Hematopoietic multipotent progenitor cell treated with erythropoietin and hydrocortisone succinate and interleukin-3 and kit ligand, for 4 days (in vitro differentiated cells): ENCODE measurements at places on chromosomes 1 and 21.
A peak's percentile ranks its signal among the peaks of the same experiment; 100 is the strongest.

DNA sequence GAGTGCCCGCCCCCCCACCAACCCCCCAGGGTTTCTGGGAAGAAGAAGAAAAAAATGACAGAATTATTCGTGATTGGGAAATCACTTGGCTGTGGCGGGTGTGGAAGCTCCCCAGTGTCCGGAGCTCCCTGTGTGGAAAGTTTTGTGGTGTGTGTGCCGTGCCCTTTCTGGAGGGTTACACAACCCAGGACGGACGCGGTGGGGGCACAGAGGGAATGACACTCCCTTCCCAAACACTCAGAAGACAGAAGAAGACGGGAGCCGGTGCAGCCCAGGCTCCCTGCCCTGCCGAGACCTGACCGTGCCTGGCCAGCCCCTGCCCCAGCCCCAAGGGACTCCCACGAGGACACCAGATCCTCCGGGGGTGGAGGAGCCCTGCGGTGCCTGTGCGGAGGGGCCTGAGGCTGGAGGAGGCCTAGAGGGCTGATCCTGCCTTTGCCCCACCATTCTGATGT is 33.0 kb upstream of the ADARB1 start:
- peak; percentile 21 for DNase-seq

GRCh38 chr1:36023098-36023769 is 60.7 kb upstream of the TEKT2 start:
- no peak for DNase-seq

DNA sequence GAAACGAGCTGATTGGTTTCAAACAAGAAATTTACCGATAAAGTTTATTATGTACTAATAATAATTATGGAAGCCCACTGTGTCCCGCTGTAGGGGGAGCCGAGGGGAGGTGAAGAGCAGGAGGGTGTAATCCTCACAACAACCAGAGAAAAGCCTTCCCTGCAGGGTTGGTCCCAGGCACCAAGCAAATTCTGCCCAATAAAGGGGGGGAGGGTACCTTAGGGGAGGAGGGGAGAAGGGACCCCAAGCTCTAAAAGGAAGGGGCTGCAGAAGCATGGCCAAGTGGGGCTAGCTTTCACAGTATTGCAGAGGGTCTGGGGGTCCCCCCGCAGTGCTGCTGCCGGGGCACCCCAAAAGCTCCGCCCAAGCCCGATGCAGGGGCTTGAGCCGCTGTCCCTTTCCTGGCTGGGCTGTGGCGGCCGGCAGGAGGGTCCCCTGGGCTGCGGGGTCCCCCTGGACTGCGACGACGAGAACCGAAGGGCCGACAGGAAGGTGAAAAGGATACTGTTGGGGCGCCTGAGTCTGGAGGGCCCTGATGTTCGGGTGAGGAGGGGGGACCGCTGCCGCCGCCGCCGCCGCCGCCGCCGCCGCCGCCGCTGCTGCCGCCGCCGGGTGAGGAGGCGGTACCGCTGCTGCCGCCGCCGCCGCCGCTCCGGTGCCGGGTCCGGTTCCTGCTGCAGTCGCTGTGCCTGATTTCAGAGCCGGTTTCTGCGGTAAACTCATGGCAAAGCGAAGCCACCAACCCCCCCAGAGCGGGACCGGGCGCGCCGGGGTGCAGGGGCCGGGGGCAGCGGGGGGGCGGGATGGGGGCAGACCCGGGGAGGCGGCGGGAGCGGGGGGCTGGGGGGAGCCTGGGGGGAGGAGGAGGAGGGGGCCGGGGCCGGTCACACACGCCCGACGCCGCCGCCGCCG is 771 bp downstream of the EIF4G3 start:
- peak; percentile 49 for DNase-seq

DNA sequence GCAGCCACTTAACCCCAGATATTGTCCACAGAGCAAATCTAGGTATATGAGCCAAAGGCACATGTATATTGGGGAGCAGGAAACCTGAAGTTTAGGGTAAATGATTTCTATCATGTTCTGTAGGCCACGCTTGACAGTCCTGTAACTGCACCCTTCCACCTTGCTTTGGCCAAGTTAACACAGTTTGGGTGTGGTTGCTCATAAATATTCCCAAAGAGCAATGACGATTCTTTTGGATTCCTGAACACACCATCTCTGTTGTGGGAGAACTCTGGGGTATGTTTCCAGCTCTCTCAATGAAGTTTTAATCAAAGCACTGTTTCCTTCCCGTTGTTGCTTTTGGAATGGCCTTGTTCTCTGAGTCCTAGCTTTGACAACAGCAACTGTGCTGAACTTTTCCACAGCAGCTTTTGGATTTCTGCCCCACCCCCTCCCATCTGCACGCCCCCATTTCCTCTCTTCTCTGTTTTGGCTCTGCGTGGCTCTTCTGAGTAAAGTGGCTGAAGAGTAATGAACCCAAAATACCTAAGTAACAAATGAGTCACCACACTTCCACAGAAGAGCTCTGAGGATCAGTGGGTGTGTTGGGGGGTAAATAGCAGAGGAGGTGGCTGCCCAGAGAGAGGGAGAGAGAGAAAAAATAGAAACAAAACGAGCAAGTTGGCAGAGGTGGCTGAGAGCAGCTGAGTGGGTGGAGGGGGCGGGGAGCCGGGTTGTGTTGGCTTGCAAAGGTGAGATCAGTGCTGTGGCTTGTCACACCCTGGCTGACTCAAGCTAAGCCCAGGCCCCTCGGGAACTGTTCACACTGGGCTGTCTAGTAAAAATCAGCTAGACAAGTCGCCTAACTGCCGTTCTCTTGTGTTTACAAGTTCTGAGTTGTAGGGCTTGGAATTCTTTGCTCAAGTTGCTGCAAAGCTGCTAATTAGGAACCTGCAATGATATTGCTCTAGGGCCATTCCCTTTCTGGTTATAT is 26.9 kb upstream of the RAP1A start:
- DNase-seq = peak; percentile 83

GRCh38 chr1:96968541-96968940 is 247.0 kb downstream of the PTBP2 start:
- no peak for DNase-seq

- no peak for DNase-seq
Observed at GRCh38 chr21:25636727-25637126, 2.3 kb upstream of the JAM2 start.

GRCh38 chr1:36673202-36673601 is 190.5 kb upstream of the CSF3R start:
- no peak for DNase-seq

DNA sequence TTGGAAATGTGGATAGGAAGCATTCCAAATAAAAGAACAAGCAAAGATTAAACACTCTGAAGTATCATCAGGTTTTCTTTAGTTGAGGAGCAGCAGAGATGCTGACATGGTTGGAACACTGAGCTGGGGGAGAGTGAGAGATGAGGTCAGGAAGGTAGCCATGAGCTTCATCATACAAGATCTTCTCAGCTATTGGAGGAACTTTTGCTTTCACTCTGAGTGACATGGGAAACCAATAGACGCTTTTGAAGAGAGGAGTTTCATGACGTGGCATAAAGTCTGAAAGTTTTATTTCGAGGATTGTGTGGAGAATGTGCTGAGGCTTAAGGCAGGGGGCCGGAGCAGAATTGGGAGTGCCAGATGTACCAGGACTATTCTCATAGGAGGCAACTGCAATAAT is 616.2 kb upstream of the CAMK1G start:
- no peak for DNase-seq
